T-helper 17 cell (primary cell): ENCODE measurements at places on chromosomes 4 and X.

- DNase-seq = no peak
Observed at GRCh38 chr4:187732524-187732923, 263.0 kb upstream of the ZFP42 start.

- no peak for DNase-seq
Observed at GRCh38 chr4:79576429-79576753, 168.4 kb upstream of the GK2 start.

DNA sequence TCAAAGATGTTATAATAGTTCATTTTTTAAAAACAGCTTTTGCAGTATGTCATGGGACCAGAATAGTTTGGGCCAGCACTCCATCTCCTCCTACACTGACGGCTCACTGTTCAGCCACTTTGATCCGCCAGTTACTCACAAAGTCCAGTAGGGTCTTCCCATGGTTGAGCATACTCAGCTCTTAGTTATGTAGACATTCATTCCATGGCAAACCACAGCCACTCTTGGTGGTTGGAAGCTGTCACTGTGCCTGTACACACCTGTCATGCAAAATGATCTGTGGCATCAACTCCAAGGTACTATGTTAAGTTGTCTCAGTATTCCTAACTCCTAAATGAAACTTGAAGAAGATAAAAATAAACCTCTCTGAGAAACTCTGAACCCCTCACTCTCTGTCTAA, 127.2 kb downstream of the NR3C2 start:
- no peak for DNase-seq

DNA sequence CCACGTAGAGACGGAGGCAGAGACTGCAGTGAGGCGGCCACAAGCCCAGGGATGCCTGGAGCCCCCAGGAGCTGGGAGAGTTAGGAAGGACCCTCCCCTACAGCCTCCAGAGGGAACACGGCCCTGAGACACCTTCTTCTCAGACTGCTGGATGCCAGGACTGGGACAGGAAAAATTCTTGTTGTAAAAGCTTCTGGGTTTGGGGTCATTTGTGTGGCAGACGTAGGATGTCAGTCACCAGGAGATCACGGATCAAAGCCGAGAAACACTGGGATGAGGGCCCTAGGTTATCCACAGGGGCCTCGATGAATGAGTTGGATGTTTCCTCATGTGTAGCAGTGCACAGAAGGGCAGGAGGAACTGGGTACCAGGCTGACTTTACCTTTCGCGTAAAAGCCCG, 163.7 kb downstream of the SHOX start:
- DNase-seq = no peak

GRCh38 chr4:157405070-157405469, 184.5 kb downstream of the GRIA2 start:
- DNase-seq = no peak

DNA sequence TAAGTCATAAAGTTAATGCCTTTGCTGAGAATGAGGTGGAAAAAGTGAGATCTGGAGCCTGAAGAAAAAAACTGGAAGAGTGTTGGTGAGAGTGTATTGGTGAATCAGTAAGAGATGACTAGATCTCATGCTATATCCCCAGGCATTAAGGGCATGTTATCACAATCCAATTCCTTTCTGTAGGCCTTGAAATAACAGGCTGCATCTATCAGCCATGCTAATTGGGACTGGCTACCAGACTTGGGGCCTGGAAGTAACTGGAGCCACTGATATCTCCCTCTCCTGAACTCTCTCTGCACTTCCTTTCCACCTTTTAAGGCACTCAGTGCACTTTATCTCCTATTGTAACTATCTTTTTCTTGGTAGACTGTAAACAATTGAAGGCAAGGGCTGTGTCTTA, 88.8 kb upstream of the HPRT1 start:
- no peak for DNase-seq

GRCh38 chr4:13548059-13548983, 4.0 kb upstream of the NKX3-2 start:
- DNase-seq = no peak

- DNase-seq = no peak
Observed at GRCh38 chr4:140220058-140220457, 66.1 kb upstream of the MAML3 start.

DNA sequence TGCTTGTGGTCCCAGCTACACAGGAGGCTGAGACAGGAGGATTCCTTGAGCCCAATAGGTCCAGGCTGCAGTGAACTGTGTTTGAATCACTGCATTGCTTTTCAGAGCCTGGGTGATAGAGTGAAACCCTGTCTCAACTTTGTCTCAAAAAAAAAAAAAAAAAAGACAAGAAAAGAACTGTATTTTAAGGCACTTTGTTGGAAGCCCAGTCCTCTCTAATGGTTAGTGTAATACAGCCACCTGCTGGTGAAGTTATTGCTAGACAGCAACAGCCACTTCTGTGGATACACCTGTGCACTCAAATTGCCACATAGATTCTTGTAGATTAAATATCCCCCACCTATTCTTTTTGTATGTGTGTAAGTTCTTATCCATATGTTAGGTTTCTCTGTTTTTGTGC, 10.1 kb upstream of the FGG start:
- DNase-seq = no peak

DNA sequence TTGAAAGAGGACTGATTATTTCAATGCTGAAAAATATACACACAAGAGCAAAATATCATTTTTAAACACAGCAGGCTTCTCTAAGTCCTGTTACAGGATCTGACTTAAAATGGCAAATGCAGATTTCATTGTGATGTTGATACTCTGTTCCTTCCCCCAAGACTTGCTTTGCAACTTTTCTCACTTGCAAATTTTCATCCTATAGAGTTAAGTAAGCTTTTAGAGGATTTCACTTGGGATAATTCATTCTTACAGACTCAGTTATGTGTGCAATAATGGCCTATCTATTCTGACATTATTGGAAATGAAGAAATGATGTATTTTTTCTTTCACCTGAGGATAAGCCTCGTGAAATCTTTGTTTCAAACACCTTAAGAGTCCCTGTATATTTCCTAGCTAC, 2403.2 kb downstream of the ARAP2 start:
- DNase-seq = no peak

DNA sequence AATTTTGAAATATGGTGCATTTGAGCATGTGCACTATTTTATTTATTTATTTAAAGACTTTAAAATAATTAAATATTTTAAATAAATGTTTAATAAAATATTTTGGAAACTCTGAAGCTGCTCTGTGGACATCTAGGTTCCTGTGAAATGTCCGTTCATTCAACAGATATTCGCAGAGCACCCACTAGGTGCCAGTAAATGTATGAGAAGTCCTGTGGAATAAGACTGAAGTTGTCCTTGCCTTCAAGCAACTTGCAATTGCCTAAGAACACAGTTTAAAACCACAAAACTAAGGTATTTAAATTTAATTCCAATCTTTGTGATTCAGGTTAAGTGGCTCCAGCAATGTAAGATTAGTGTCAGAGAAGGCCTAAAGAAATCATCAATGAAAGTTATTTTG, 306.7 kb downstream of the GBA3 start:
- DNase-seq = no peak

DNA sequence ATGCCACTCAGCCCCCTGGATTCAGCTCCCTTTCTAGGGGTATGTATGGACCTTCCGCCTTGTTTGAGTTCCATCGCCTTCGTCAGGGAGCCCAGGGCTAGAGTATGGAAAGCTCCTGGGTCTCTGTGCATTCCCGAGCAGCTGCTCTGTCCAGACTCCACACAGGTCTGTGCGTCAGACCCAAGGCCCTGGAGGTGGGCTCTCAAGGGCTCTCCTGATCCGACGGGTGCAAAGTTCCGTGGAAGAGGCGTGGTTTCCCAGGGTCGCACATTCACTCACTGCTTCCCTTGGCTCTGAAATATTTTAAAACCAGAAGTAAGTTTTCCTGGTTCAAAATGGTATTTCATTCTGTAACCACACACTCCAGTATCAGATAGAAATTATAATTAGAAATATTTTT, 863.2 kb downstream of the TRIML1 start:
- DNase-seq = no peak

GRCh38 chr4:175065228-175065627, 147.1 kb downstream of the ADAM29 start:
- DNase-seq = no peak

GRCh38 chrX:8289523-8289922, 118.5 kb upstream of the VCX2 start:
- no peak for DNase-seq

DNA sequence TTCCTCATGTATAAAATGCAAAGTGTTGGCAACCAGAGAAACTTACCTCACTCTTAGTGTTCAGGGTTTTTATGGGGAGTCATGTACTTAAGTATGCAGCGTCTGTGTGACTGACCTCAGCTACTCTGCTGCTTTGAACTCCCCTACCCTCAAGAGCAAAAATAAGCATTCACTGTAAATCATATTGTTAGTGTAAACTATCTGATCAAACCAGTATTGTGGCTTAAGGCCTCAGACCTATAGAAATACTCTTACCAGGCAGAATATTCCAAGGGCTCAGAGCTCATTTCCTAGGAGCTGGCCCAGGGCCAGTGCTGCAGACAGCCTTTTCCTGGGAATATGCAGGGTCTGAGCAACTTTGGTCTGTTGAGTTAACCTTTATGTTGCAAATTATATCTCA, 453.1 kb downstream of the CCSER1 start:
- no peak for DNase-seq

DNA sequence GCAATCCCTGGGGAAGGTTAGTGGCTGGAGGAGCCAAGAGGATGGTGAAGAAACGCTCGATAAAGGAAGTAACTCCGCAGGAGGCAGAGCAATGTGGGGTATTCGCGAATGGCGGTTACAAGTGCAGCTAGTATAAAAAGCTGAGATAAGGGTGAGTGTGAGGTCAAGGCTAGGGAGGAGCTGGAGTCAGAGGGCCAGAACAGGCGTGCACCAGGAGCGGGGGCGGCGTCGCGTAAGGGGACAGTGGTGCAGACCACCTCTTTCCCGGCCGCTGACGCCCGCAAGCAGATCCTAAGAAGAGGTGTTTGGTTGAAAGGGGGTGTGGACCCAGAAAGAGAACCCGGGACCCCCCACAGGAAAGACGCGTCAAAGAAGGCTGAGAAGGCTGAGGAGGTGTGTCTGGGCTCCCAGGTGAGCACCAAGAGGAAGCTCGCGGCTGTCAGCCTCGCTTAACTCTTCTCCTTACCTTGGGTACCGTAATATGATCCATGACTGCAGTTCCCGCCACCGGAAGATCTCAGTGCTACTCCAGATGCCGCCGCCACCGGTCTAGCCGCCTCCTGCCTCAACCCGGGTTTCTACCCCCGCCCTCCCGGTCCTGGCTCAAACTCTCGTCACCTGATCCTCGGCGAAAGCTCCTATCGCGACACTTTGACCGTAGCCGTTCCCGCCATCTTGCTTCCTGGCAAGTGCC, at the start of gene MTMR8:
MTMR8 (minus strand) TSS at position 579 of the 694 bp plus-strand sequence; CDS start at position 490, 89 bp downstream.
- DNase-seq = peak; percentile 65

GRCh38 chrX:40952855-40953254, 132.4 kb upstream of the USP9X start:
- DNase-seq = no peak

GRCh38 chr4:90027565-90027964, 99.6 kb upstream of the CCSER1 start:
- DNase-seq = no peak

GRCh38 chr4:25532591-25532990, 123.1 kb upstream of the SLC34A2 start:
- DNase-seq = no peak

DNA sequence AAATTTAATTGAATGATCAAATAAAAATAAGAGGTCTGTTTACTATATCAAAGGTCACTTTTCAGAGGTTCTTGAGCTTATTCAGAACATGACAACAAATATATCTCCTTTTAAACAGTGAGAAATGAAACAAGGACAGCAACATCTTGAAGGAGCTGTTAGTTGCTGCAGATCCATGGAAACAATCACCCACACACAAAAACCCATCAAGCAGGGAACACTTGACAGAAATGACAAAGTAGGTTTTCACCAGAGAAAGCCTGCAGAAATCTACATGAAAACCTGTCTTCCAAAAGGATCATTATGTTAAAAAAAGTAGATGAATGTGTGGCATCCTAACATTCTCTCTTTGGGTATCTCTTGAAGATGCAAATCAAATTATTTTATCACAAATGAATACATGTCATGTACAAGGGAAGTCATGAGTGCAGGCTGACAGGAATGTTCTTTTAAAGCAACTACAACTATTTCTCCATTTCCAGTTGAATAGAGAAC, 203.0 kb downstream of the GRIA2 start:
- no peak for DNase-seq

DNA sequence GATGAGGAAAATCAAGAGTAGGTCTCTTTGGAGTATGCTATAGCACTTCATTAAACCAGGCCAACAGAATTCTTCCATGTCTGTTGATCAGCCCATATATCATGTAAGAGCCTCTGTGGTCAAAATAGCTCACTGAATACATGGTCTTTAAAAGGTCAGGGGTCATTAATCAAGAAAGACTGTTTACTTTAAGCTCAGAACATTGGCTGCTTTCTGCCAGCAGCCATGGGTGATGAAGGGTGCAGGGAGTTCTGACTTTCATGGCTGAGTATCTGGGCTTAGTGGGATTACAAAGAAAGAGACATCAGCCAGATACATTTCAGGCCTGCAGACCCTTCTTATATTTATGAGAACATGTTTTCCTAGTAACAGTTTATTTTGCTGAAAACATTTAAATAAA, 7.1 kb upstream of the C4orf54 start:
- no peak for DNase-seq

GRCh38 chr4:100681289-100681688, 163.5 kb upstream of the EMCN start:
- no peak for DNase-seq

DNA sequence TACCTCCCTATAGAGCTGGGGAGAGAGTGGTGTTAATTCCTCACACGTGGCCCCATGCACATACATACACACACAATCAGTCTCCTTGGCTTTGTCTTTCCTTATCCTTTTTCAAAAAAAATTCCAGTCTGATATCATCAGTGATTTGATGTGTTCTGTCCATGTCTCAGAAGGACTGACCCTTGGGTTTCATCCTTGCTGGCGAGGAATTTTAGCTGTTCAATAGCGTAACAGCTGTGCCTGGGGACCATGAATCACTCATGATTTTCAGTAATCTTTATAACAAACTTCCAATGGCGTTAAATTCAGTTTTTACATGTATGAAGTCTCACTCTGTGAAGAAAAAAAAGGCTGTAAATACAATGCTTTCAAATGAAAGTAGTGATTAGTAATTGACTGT, 204.6 kb downstream of the RBMX2 start:
- DNase-seq = no peak

DNA sequence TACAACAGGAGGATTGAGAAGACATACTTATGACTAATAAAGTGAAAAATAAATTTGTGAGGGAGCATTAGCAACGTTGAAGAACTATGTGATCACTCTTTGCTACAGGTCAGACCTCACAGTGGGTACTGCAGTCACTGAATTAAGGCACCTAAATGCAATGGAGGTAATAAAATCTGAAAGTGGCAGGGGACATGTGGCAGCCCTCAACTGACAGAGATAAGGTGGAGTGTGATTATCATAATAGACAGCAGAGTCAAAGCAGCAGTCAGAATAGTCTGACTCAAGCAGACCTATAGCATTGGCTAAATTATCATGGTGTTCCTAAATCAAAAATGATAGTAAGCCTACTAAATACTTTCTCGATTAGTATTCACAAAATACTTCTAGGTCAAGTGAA, 1220.5 kb downstream of the PCDH18 start:
- no peak for DNase-seq
